Naive thymus-derived CD8-positive, alpha-beta T cell (primary cell): ENCODE measurements at places on chromosomes 2 and 18. TPM values are rescaled to one million over a fixed set of nuclear protein-coding genes. Genes with fewer than 3 reads are reported as not detected.
A peak's percentile ranks its signal among the peaks of the same experiment; 100 is the strongest.

- no peak for DNase-seq
- peaks cover 9% of the 10 kb centered on the region for H3K27me3 ChIP-seq
- peaks cover 7% of the 10 kb centered on the region for H3K36me3 ChIP-seq
- H3K4me1 ChIP-seq, result no peaks in the 10 kb centered on the region
Observed at GRCh38 chr2:73700661-73701447, 36.3 kb downstream of the TPRKB start.

- no peaks in the 10 kb centered on the region for H3K27me3 ChIP-seq
- no peaks in the 10 kb centered on the region for H3K36me3 ChIP-seq
- no peaks in the 10 kb centered on the region for H3K4me1 ChIP-seq
- H3K27ac ChIP-seq, result no peak overlapping the region
- no peak overlapping the region for H3K4me3 ChIP-seq
- DNase-seq, result no peak
Observed at GRCh38 chr2:172884336-172884735, 148.7 kb downstream of the RAPGEF4 start.

DNA sequence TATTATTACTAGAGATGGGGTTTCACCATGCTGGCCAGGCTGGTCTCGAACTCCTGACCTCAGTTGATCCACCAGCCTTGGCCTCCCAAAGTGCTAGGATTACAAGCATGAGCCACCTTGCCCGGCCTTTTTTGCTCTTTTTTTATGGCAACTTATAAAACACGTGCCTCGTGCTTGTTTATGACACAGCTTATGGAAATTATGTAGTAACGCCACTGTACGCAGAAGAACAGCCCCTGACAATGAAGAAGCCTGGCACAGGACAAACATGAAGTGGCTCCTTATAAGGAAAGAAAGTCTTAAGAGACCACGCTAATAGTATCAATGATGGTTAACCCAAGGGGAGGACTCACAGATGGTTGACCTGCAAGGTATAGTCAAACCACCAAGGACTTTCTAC is 37.2 kb upstream of the RAPH1 start:
- H3K27ac ChIP-seq, result no peak overlapping the region
- H3K4me3 ChIP-seq, result no peak overlapping the region
- no peak for DNase-seq
- no peaks in the 10 kb centered on the region for H3K27me3 ChIP-seq

- H3K36me3 ChIP-seq, result peaks cover 26% of the 10 kb centered on the region
- H3K27ac ChIP-seq, result no peak overlapping the region
- no peaks in the 10 kb centered on the region for H3K27me3 ChIP-seq
- no peak overlapping the region for H3K4me3 ChIP-seq
- peaks cover 35% of the 10 kb centered on the region for H3K4me1 ChIP-seq
Observed at GRCh38 chr2:134154246-134154645, 99.6 kb upstream of the MGAT5 start.

- DNase-seq, result no peak
- no peak overlapping the region for H3K4me3 ChIP-seq
- H3K27ac ChIP-seq, result no peak overlapping the region
- peaks cover 3% of the 10 kb centered on the region for H3K27me3 ChIP-seq
Observed at GRCh38 chr2:46885376-46885775, 30.2 kb downstream of the MCFD2 start.

DNA sequence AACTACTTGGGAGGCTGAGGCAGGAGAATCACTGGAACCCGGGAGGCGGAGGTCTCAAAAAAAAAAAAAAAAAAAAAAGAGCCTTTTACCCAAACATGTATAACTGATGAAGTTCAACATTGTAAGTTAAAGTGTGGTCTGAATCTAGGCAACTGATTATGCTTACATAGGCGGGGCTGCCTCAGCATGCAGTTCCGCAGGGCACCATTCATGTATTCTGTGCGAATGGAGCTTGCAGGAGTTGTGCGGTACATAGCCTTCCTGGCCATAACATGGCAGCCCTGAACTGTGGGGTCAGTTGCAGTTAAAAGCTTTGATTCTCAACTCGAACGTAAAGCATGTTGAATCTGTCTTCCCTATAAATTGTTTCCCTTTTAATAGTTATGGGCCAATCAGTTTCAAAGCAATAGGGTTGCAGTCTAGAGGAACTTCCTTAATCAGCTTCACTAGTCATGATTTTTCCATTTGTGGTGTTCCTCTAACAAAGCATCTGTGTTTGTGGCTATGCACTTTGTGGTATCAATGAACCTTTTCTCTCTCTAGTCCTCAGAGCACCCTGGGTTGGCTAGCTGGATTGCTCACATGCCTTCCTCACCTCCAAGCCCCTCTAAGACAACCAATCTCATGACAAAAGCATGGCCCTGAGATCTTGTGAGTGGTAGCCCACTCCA is 30.6 kb upstream of the CEP68 start:
- H3K4me1 ChIP-seq, result peaks cover 42% of the 10 kb centered on the region
- peaks cover 29% of the 10 kb centered on the region for H3K36me3 ChIP-seq
- no peaks in the 10 kb centered on the region for H3K27me3 ChIP-seq

DNA sequence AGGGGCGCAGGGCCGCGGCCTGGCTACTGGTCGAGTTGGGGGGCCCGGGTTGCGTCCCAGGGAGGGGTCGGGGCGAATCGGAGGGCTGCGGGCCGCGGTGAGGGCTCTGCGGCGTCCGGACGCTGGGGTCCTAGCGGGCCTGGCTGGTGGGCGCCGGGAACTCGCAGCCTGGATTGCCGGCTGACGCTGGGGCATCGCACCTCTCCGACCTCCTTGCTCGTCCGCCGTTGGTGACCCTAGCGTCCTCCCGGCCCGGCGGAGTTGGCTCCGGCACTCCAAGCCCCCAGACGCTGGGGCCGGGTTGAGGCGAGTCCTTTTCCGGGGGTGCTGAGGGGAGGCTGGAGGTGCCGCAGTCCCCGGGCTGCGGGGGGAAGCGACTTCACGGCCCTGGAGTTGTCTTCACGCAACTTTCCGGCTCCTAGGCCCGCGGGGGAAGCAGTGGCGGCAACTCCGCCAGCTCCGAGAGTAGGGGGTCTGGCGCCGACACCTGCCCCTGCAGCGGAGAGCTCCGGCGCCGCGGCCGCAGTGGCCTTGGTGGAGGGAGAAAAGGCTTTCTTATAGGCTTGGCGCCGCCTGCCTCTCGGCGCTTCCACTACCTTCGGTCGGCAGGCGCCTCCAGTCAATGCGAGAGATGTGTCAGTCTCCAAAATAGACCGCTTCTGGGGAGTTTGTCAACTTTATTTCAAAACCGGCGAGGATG is 70.3 kb downstream of the HAUS1 start:
- peaks cover 44% of the 10 kb centered on the region for H3K4me1 ChIP-seq
- H3K4me3 ChIP-seq, result peak overlapping the region; percentile 98
- peaks cover 13% of the 10 kb centered on the region for H3K36me3 ChIP-seq

- no peaks in the 10 kb centered on the region for H3K4me1 ChIP-seq
- H3K4me3 ChIP-seq, result no peak overlapping the region
- DNase-seq, result no peak
Observed at GRCh38 chr2:196719110-196719872, 79.8 kb downstream of the CCDC150 start.

The TNS1 gene
- total RNA-seq, result 0.21 TPM

The NCKAP1 gene
- 0.63 TPM for total RNA-seq

The TUBA3D gene
- total RNA-seq, result not detected

The PID1 gene
- total RNA-seq, result not detected

The MRO gene
- not detected for total RNA-seq

The IL36G gene
- not detected for total RNA-seq
